ENCODE measurements at places on chromosomes 3 and 15.

DNA sequence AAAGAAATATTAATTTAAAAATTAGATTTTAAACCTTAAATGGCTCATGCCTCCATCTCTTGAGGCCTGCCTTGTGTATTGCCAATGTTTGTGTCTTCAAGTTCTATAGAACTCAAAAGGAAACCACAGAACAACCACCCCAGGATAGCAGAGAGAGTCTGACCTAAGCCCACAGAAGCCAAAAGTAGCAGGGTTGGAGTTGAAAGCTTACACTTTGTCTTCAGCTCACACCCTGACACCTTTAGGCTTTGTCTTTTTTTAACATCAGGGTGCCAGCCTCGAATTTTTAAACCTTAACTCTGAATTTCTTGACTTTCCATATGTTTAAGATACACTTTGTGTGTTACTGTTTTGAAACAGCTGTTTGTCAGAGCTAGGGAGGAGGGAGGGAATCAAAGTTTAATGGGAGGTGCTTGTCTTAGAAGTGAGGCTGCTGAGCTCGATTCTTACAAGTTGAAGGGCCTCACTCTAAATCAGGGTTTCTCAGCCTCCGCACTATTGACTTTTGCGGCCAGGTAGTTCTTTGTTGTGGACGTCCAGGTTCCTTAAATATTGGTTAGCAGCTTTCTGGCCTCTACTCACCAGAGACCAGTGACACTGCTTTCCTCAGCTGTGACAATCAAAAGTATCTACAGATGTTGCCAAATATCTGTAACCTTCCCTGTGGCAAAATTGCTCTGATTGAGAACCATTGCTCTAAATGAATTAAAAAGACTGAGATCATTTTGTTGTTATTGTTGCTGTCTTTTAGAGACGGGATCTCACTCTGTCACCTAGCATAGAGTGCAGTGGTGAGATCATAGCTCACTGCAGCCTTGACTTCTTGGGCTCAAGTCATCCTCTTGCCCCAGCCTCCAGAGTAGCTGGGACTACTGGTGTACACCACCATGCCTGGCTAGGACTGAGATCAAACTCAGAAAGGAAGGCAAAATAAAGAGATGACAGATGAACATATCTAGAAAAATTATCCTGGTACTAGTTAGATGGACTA, 139.2 kb upstream of the EOMES start:
- no peak for DNase-seq

DNA sequence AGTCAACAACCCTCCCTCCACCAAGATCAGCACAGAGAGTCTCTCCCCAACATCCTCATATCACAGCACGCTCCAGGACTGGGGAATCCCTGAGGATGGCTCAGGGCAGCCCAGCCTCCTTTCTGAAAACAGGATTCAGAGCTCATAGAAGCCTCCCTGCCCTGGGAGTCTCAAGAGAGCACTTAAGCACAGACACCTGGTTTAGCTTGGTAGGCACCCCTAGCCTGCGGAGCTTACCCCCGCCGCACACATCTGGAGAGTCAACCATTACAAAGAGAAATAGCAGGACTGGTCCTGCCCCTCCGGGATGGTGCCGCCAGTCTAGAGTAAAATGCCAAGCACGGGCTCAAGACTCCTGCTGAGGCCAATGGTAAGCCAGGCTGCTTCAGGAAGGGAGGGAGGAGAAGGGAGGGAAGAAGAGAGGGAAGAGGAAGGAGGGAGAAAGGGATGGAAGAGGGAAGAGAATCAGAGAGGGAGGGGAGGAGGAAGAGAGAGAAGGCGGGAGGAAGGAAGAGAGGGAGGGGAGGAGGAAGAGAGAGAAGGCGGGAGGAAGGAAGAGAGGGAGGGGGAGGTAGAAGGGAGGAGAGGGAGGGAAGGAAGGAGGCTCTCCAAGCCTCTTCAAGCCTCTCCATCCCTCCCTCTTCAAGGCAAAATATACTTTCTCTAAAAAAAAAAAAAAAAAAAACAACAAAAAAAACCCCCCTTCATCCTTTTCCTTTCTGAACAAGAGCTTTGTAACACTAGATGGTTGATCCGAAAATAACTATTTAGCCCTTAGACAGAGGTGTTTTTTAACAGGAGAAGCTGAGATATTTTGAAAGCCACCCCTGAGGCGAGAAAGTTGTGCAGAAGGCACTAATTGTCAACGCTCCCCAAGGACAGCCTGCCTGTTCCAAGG, 278.6 kb upstream of the TLE3 start:
- no peak for DNase-seq

DNA sequence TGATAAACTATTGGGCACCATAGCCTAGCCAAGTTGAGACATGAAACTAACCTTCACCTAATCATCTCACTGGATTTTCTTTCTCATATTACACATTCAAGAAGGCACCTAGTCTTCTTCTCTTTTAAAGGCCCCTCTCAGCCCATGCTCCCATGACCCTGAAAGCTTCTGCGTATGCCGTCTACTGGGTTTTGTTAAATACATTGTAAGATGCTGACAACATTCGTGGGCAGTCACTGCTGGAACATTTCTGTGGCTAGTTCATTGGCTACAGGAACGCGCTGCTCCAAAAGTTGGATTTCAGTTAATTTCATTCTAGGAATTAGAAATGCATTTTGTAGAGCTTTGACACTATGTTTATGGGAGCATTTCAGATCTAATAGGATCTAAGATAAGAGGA, 52.3 kb upstream of the CHD2 start:
- DNase-seq = no peak

GRCh38 chr3:72446218-72447058, 401.8 kb downstream of the SHQ1 start:
- DNase-seq = no peak

- DNase-seq = no peak
These were observed 54.5 kb upstream of the SAMMSON start for GRCh38 chr3:69944931-69945493.

GRCh38 chr3:71309342-71309741, 274.2 kb downstream of the FOXP1 start:
- no peak for DNase-seq

GRCh38 chr3:100210772-100211135, 50.0 kb upstream of the TBC1D23 start:
- no peak for DNase-seq

DNA sequence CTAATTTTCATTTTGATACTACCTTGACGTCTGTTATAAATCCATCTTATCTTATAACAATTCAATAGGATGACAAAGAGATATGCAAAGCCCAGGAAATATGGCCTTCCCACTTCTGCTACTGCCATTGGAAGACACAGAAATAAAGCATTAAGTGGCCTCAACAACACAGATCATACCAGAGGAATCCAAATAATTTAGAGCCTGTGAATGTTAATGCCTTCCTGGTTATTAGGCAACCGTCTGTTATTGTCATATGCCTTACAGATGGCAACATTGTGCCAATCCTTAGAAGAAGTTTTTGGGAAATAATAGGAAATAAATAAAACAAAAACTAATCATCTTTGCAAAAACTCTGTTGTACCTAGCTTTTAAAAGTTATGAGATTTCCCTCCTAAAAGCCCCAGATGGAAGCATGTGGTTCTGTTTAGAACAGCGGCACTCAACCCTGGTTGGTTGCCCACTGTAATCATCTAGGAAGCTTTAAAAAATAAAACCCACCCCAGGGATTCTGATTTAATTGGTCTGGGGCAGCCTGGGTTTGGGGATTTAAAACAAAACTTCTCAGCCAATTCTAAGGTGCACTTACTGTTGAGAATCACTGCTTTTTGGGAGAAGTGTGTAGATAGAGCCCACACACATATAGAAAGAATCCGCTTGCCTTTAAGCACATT, 704.8 kb upstream of the CFAP20DC start:
- DNase-seq = no peak

- no peak for DNase-seq
These were observed 128.6 kb upstream of the ADAMTS9 start for GRCh38 chr3:64816355-64816754.

GRCh38 chr3:160753953-160754352, 2.1 kb upstream of the PPM1L start:
- no peak for DNase-seq

DNA sequence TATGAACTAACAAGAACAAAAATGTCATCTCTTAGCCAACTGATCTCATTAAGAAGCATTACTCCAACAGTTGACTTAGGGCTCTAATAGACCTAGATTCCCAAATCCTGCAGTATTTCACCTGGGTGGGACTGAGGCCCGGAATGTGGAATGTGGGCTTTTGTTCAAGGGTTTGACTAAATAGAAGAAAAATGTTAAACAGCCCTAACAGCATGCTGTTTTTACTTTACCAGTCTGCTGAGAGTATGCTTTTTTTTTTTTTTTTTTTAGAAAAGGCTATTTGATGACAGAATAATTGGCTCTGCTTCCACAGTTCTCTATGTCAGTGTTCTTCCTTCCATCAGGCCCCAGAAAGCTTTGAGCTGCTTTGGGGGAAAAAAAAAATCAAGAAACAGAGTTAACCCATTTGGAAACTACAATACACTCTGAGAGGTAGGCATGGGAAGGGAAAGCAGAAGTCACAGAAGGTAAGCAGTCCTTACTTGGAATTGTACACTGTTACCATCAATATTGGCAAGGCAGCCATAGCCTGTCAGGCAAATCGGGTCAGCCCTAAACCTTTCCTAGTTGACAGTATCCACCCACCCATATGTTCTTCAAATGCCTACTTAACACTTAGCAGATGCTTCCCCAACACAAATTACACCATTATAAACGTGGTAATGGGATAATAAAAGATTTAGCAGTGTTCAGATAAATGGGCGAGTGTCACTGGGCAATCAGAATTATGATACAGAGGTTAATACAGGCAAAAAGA, 224.2 kb downstream of the CNTN3 start:
- DNase-seq = no peak

GRCh38 chr15:33908406-33908805, 59.9 kb upstream of the CHRM5 start:
- DNase-seq = no peak

DNA sequence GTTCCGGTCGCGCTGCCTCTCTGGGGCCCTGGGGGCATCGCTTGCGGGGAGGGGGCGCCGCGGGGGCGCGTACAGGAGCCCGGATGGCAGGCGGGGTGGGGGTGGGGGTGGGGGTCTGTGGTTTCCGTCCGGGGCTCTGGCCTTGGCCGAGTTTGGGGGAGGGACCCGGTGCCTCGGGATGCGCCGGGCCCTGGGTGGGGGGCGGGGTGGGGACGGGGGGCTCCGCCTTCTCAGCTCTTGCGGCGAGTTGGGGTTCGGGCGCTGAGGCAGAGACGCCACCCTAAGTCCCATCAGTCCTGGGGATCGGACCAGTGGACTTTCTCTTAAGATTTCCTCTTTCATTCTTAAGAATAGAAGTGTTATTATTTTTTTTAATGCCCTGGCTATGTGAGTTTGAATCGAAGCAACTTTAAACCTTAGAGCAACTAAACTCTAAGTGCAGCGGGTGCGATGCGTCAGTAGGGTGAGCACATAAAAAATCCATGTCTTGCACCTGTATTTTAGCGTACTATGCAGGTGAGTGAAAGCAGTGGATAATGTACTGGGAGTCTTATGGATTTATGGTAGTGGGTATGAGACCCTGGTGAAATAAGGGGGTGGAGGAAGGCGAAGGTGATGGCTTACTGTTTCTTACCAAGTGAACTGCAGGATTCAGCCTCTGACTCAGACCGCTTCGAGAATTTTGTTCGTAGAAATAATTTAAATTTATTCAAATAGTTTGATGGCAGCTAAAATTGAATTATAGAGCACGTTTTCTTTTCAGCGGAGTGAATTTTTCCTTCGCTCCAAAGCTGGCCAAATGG, 762 bp downstream of the CTNNB1 start:
- peak; percentile 16 for DNase-seq

DNA sequence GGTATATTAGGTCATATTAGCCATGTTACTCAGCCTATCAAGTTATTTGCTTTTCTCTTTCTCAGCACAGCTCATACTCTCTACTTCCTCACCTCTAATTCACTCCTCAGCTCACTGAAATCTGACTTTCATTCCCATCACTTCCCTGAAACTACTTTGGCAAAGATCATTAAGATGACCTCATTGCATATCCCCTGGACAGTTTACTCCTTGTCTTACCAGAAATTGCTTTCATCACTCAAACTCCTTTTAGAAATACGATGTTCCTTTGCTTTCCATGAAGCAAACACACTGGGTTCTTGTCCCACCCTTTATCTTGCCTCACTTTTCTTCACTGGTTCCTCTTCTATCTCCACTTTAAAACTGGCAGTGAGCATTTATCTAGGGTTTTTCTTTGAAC, 354.4 kb downstream of the TUSC7 start:
- no peak for DNase-seq

DNA sequence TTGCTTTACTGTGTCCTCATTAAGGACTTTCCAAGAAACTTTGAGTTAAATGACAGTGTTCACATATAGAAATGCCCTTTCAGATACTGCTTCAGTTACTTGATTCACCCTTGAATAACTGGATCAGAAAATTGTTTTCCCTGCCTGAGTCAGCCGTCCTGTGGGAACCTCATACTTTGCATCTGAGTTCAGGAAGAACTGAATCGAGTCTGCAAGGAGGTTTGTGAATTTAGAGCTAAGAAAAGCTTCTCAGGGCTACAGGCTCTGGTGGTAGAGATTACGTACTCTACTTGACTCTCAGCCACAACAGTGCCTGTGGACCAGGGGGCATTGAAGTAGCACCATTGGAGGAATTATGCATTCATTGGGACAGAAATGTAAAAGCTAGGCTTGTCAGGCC, 252.4 kb upstream of the C2CD4B start:
- no peak for DNase-seq

DNA sequence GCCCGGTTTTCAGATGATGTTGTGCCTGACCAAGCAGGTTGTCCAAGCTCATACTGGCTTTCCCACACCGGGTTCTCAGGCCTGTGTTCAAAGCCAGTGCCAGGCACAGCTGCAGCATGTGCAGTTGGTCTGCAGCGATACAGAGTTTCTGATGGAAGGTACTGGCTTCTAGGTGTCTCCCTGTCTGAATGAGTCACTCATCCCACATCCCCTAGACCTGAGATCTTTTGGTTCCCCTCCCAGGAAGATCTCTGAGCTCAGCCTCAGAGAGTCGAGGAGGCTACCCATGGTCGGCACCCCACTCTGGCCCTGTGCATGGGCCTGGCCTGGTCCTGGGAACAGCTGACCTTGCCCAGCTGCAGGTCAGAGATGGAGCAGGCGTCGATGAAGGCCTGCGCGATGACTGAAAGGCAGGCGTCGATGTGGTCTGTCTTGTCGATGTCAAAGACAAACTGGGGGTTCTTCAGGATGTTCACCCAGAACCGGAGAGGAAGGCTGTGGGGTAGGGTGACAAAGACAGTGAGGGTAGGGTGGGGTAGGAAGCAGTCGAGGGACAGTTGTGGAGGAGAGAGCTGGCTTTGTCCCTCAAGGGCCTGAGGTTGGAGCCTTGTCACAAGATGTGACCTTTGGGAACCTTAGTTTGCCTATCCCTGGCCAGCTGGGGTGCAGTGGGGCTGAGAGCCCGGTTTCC, 15.3 kb downstream of the H1-8 start:
- no peak for DNase-seq

DNA sequence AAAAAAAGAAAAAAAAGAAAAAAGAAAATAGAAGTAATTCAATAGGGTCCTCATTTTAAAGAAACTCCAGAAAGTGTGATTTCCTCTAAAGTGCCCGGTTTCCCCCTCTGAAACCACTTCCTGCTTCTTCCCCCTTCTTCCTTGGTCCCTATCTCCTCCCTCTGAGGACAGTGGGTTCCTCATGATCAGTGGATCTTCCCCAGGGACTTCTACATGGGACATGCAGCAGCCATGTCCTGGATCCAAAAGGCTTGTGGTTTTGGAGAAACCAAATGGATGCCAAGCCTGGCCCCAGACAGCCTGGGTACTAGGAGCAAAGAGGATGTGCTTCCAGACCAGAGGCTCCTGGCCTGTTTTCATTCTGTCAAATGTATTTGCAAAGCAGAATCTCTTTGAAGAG, 26.6 kb upstream of the SMAD6 start:
- DNase-seq = no peak

- no peak for DNase-seq
These were observed 217.2 kb downstream of the NFKBIZ start for GRCh38 chr3:102066470-102066869.

- no peak for DNase-seq
These were observed 23.5 kb downstream of the FAM81A start for GRCh38 chr15:59461521-59461920.

Measured in activated CD4-positive, CD25-positive, alpha-beta regulatory T cell (primary cell).